ENCODE measurements at places on chromosomes 6 and 20. TPM values are rescaled to one million over a fixed set of nuclear protein-coding genes. Genes with fewer than 3 reads are reported as not detected.

MCCD1 gene
- not detected for total RNA-seq

UBE2C gene
- 1.6 TPM for total RNA-seq

CST1 gene
- total RNA-seq = not detected

ANGPT4 gene
- not detected for total RNA-seq

CRISP3 gene
- total RNA-seq = not detected

AVP gene
- not detected for total RNA-seq

TOX2 gene
- total RNA-seq = 0.73 TPM

SLC17A1 gene
- not detected for total RNA-seq

GPSM3 gene
- total RNA-seq = 8.5 TPM

GMNN gene
- 6.3 TPM for total RNA-seq

PABPC1L gene
- 6.3 TPM for total RNA-seq

PLA2G7 gene
- total RNA-seq = 0.32 TPM

LAMA4 gene
- total RNA-seq = 63.7 TPM

TPBG gene
- 5.3 TPM for total RNA-seq
